ENCODE measurements at places on chromosomes 4 and X.

- no peaks in the 10 kb centered on the region for H3K27me3 ChIP-seq
- H3K4me1 ChIP-seq = peaks cover 20% of the 10 kb centered on the region
- H3K36me3 ChIP-seq = no peaks in the 10 kb centered on the region
Observed at GRCh38 chr4:139191373-139191772, 14.4 kb upstream of the ELF2 start.

- DNase-seq = no peak
- H3K27ac ChIP-seq = no peak overlapping the region
- no peaks in the 10 kb centered on the region for H3K27me3 ChIP-seq
Observed at GRCh38 chr4:77501240-77501639, 104.4 kb upstream of the CXCL13 start.

DNA sequence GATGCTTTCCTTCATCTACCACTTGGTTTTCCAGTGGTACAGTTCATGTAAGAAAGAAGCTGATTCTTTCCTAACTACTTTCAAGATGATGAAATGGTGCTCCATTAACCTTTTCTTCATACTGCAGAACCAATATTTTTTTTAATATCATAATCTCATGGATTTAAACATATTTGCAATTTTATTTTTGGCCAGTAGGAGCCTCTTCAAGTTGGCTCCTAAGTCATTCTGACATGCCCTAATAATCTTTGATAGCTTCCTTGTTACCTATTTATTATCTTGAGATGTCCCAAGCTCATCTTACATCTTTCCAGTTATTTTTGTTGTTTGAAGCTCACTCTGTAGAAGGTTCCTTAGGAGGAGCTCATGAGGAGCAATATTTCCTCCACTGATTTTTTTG is 170.2 kb downstream of the APBB2 start:
- DNase-seq = no peak
- no peak overlapping the region for H3K4me3 ChIP-seq
- no peaks in the 10 kb centered on the region for H3K4me1 ChIP-seq
- no peaks in the 10 kb centered on the region for H3K27me3 ChIP-seq
- no peak overlapping the region for H3K27ac ChIP-seq

DNA sequence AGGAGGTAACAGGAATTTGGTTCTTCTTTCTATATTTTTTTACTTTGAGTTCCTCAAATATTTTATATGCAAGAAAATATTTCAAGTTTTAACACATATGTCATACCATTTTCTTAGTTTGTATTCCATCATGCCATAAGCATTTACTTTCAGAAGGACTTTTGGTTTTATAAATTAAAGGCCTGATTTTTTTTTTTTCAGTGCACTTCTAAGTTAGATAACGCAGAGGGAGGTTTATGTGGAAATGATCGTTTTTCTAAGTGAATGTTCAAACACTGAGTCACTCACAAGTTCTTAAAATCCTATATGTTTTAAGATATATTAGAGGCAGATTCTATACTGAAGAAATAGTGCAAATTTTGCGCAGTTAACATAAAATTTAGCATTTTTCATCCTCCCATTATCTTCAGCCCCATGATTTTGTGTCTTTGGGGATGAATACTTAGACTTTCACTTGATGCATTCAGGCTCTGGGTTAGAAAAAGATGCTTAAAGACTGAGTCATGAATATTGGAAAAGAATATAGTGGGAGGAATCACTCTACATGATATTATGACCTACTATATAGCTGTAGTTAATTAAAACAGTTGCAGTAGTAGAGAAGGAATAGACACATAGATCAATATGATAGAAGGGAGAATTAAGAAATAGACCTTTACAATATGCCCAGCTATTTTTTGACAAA is 54.9 kb downstream of the COL4A5 start:
- no peaks in the 10 kb centered on the region for H3K4me1 ChIP-seq
- no peaks in the 10 kb centered on the region for H3K36me3 ChIP-seq
- H3K27me3 ChIP-seq = no peaks in the 10 kb centered on the region
- H3K27ac ChIP-seq = no peak overlapping the region

- H3K4me1 ChIP-seq = no peaks in the 10 kb centered on the region
- no peaks in the 10 kb centered on the region for H3K36me3 ChIP-seq
- no peak overlapping the region for H3K4me3 ChIP-seq
- no peak for DNase-seq
- no peak overlapping the region for H3K27ac ChIP-seq
Observed at GRCh38 chr4:99436462-99436861, 1.3 kb upstream of the ADH7 start.

- no peaks in the 10 kb centered on the region for H3K36me3 ChIP-seq
- DNase-seq = no peak
- no peak overlapping the region for H3K27ac ChIP-seq
- no peaks in the 10 kb centered on the region for H3K4me1 ChIP-seq
- H3K4me3 ChIP-seq = no peak overlapping the region
Observed at GRCh38 chr4:74018116-74018515, 19.6 kb upstream of the CXCL5 start.

DNA sequence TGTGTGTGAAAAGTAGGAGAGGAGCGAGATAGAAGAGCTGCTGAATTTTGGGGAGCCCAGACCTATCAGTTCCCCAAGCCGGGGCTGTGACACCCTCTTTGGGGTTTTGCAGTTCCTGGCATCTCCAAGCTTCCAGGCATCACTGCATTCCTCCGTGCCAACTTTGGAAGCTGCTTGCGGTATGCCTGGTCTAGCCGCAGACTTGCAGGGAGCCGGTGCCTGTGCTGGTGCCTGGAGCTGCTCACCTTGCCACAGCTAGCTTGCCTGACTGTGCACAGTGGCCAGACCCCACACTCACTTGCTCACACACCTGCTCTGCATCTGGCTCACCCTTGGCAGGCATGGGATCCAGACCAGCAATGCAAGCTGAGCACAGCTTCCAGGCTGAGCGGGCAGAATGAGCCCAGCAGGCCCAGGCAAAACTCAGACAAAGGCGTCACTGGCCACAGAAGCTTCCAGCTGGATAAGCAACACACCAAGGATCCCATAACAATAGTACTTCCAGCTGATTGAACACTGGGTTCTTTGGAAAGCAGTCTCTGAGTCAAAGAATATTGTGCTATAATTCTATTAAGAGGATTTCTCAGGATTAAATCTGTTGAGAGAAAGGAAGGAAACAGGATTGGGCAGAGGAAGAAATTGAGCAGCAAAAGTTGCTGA is 390.9 kb downstream of the TEX13C start:
- no peak overlapping the region for H3K4me3 ChIP-seq
- H3K27ac ChIP-seq = no peak overlapping the region
- peak; percentile 44 for DNase-seq
- H3K27me3 ChIP-seq = no peaks in the 10 kb centered on the region

- no peak overlapping the region for H3K4me3 ChIP-seq
- H3K27ac ChIP-seq = no peak overlapping the region
- DNase-seq = no peak
- H3K36me3 ChIP-seq = no peaks in the 10 kb centered on the region
- no peaks in the 10 kb centered on the region for H3K4me1 ChIP-seq
Observed at GRCh38 chr4:165851256-165851655, 21.8 kb upstream of the TLL1 start.

- H3K4me3 ChIP-seq = no peak overlapping the region
- no peaks in the 10 kb centered on the region for H3K27me3 ChIP-seq
- peaks cover 26% of the 10 kb centered on the region for H3K4me1 ChIP-seq
- no peaks in the 10 kb centered on the region for H3K36me3 ChIP-seq
Observed at GRCh38 chr4:109728385-109728784, 1.5 kb downstream of the PLA2G12A start.

DNA sequence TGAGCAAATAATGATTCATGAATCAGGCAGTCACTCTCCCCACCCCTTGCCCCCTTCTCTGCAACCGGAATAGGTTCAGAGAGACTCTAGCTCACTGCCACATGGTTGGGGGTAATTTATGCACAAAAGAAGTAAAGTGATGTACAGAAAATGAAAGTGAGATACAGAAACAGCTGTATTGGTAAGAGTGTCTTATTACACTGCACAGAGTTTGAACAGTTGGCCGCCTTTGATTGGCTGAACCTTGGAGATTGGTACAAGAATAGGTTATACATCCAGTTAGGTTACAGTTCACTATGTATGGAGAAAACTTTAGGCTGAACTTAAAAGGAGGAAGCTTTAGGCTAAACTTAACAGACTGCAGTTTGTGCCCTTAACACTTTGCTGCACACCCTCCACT is 34.6 kb upstream of the DIAPH2 start:
- H3K27ac ChIP-seq = no peak overlapping the region
- no peak overlapping the region for H3K4me3 ChIP-seq
- DNase-seq = no peak
- no peaks in the 10 kb centered on the region for H3K27me3 ChIP-seq
- H3K4me1 ChIP-seq = no peaks in the 10 kb centered on the region
- H3K36me3 ChIP-seq = no peaks in the 10 kb centered on the region

- no peak overlapping the region for H3K4me3 ChIP-seq
- H3K27me3 ChIP-seq = no peaks in the 10 kb centered on the region
- peaks cover 29% of the 10 kb centered on the region for H3K4me1 ChIP-seq
- DNase-seq = peak; percentile 75
- no peak overlapping the region for H3K27ac ChIP-seq
Observed at GRCh38 chr4:3071811-3072210, 2.5 kb downstream of the HTT-AS start.

- no peak for DNase-seq
- H3K36me3 ChIP-seq = no peaks in the 10 kb centered on the region
- H3K4me3 ChIP-seq = no peak overlapping the region
- H3K27ac ChIP-seq = peak overlapping the region; percentile 84
Observed at GRCh38 chrX:109739625-109740432, 6.8 kb upstream of the ACSL4 start.

- no peaks in the 10 kb centered on the region for H3K36me3 ChIP-seq
- no peaks in the 10 kb centered on the region for H3K27me3 ChIP-seq
Observed at GRCh38 chrX:105648732-105649131, 173.6 kb upstream of the NRK start.

GRCh38 chrX:130049821-130050220 is 60.5 kb downstream of the ELF4 start:
- no peaks in the 10 kb centered on the region for H3K27me3 ChIP-seq
- H3K27ac ChIP-seq = no peak overlapping the region
- no peak overlapping the region for H3K4me3 ChIP-seq
- DNase-seq = no peak
- no peaks in the 10 kb centered on the region for H3K4me1 ChIP-seq

GRCh38 chrX:46255046-46255445 is 290.2 kb downstream of the ZNF674 start:
- H3K27me3 ChIP-seq = no peaks in the 10 kb centered on the region
- no peak overlapping the region for H3K27ac ChIP-seq
- no peak for DNase-seq

- no peaks in the 10 kb centered on the region for H3K4me1 ChIP-seq
- H3K4me3 ChIP-seq = peak overlapping the region; percentile 52
- no peaks in the 10 kb centered on the region for H3K27me3 ChIP-seq
Observed at GRCh38 chrX:115563633-115564162, 2.7 kb downstream of the PLS3 start.

DNA sequence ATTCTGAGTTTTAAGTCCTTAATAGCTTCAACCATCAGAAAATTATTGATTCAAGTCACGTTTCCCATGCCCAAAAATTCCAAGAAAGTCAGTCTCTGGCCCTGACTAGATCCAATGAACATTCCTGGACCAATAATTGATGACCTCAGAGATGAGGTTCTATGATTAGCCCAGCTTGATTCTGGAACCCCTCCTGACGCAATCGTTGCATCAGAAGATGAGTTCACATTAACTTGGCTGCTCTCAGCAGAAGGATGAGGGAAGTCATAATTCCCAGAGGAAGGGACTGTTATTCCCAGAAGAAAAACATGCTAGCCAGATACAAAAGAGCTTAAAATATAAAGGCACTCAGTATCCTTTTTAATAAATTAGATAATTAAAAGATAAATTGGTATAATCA is 34.3 kb upstream of the CPEB2 start:
- no peaks in the 10 kb centered on the region for H3K36me3 ChIP-seq
- DNase-seq = no peak
- H3K27me3 ChIP-seq = no peaks in the 10 kb centered on the region
- no peak overlapping the region for H3K27ac ChIP-seq
- no peaks in the 10 kb centered on the region for H3K4me1 ChIP-seq

DNA sequence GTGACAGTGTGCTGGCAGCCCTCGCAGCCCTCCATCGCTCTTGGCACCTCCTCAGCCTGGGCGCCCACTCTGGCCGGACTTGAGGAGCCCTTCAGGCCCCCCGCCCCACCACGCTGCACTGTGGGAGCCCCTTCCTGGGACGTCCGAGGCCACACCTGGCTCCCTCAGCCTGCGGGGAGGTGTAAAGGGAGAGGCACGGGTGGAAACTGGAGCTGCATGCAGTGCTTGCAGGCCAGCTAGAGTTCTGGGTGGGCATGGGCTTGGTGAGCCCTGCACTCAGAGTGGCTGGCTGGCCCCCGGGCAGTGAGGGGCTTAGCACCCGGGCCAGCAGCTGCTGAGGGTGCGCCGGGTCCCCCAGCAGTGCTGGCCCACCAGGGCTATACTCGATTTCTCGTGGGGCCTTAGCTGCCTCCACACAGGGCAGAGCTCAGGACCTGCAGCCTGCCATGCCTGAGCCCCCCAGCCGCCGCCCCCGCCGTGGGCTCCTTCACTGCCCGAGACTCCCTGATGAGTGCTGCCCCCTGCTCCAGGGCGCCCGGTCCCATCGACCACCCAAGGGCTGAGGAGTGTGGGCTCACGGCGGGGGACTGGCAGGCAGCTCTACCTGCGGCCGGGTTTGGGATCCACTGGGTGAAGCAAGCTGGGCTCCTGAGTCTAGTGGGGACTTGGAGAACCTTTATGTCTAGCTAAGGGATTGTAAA is 1672.7 kb upstream of the PCDH7 start:
- no peak overlapping the region for H3K4me3 ChIP-seq
- no peaks in the 10 kb centered on the region for H3K36me3 ChIP-seq
- H3K27me3 ChIP-seq = no peaks in the 10 kb centered on the region
- no peaks in the 10 kb centered on the region for H3K4me1 ChIP-seq
- DNase-seq = peak; percentile 45
- H3K27ac ChIP-seq = no peak overlapping the region

- no peak overlapping the region for H3K4me3 ChIP-seq
- no peaks in the 10 kb centered on the region for H3K27me3 ChIP-seq
- H3K27ac ChIP-seq = no peak overlapping the region
- H3K4me1 ChIP-seq = peaks cover 7% of the 10 kb centered on the region
Observed at GRCh38 chr4:169286562-169287301, 16.0 kb upstream of the SH3RF1 start.

GRCh38 chr4:84878090-84878489 is 88.4 kb downstream of the WDFY3 start:
- no peaks in the 10 kb centered on the region for H3K36me3 ChIP-seq
- H3K27me3 ChIP-seq = no peaks in the 10 kb centered on the region
- DNase-seq = no peak
- H3K4me3 ChIP-seq = no peak overlapping the region

- H3K36me3 ChIP-seq = no peaks in the 10 kb centered on the region
- H3K4me1 ChIP-seq = no peaks in the 10 kb centered on the region
- H3K27ac ChIP-seq = no peak overlapping the region
- DNase-seq = no peak
Observed at GRCh38 chr4:156686120-156686519, 285.5 kb downstream of the PDGFC start.

DNA sequence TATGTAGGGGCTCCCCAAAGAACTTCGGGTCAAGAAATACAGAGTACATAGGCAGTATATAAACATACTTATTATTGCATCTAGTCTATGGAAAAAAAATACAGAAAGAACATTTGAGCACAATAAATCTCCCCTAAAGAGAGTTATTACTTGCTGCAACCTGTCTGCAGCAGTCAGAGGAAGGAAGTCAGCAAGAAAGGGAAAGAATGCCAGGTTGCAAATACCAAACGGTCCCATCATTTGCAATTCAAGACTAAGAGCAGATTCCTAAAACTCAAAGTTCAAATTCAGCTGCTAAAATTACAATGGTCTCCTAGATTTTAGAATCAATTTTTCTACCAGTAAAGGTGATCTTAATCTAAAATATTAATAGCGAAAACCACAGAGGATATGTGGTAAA is 236.2 kb upstream of the NUDT6 start:
- H3K27me3 ChIP-seq = no peaks in the 10 kb centered on the region
- H3K36me3 ChIP-seq = no peaks in the 10 kb centered on the region
- H3K27ac ChIP-seq = no peak overlapping the region
- H3K4me1 ChIP-seq = no peaks in the 10 kb centered on the region
- H3K4me3 ChIP-seq = no peak overlapping the region

All from spleen (tissue), 13 donors.